ENCODE measurements at places on chromosomes 6 and 20.
A peak's percentile ranks its signal among the peaks of the same experiment; 100 is the strongest.

DNA sequence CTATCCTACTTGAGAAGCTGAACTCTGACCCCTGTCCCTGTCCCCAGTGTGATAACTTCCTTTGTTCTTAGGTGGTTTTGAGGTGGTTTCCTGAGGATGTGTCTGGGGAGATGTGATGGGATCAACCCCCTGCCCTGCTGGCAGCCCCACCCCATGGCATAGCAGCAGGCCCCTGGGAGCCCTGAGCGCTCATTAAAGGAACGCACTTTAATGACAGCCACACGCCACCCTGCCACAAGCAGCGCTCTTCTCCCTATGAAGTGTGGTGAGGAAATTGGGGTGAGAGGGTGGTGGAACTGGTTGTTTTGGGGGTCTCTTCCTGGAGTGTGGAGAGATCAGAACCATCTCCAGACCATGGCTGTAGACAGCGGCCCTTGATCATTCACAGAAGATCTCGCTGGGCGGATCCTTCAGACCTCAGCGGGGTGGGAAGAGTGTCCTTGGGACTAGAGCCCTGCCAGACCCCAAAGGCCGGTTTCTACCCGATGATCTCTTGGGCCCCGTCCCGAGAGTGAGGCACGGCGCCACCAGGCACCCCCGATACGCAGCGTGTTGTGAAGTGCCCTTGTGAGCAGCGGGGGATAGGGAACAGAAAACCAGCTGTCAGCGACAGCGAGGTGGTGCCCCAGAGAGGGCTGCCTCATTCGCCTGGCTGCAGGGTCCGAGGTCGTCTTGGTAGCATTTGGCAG lies 45.4 kb downstream of the SYNJ2 start:
- DNase-seq = no peak

- DNase-seq = no peak
These were observed 48.3 kb upstream of the EEF1A1 start for GRCh38 chr6:73569121-73569520.

DNA sequence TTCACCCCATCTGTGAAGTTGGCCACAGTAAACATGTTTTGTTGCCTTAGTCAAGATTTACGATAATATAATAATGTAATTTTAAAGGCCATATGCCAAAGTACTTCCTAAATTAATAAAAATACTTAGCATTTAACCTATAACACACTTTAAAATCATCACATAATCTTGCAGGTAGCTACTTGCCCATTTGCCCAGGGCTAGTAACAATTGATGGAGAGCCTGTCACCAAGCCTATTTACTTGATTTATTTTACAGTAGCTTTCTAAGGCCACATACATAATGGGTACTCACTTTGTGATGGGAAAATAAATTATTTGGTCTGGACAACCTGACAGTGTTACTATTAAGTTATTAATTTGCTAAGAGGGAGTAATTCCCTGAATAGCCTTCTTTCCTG lies 14.5 kb downstream of the BTBD9 start:
- no peak for DNase-seq

DNA sequence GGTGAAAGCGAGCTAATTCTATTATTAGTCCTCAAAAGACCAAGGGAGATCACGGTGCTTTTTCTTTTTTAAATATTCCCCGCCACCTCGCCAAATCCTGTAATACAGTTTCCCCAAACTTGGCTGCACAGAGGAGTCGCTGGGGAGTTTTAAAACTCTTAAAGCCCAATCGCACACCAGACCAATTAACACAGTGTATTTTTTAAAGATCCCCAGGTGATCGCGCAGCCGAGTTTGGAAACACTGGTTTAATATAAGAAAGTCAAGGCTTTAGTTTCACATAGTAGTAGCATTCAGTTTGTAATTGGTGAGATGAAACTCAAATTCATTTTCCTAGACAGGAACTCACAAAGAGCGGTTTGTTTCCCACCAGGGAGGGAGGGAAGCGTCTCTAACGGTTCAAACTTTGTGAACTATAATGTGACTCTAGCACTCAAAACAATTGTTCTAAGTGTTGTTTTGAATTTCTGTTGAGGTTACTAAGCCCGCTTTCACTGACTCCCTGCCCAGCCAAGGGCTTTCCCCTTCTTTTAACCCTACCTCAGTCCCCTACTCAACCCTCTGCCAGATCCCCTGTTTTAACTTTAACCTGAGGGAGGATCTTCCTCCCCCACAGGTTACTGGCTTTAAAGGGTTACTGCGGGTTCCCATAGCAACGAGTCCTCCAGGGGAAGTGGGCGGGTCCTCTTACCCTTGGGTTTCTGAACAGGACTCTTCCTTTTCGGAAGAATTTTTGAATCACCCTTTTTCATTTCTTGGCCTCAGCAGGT lies 25.7 kb upstream of the BTBD3 start:
- DNase-seq = peak; percentile 79

- no peak for DNase-seq
These were observed 18.9 kb downstream of the GSTA4 start for GRCh38 chr6:52976149-52976548.

DNA sequence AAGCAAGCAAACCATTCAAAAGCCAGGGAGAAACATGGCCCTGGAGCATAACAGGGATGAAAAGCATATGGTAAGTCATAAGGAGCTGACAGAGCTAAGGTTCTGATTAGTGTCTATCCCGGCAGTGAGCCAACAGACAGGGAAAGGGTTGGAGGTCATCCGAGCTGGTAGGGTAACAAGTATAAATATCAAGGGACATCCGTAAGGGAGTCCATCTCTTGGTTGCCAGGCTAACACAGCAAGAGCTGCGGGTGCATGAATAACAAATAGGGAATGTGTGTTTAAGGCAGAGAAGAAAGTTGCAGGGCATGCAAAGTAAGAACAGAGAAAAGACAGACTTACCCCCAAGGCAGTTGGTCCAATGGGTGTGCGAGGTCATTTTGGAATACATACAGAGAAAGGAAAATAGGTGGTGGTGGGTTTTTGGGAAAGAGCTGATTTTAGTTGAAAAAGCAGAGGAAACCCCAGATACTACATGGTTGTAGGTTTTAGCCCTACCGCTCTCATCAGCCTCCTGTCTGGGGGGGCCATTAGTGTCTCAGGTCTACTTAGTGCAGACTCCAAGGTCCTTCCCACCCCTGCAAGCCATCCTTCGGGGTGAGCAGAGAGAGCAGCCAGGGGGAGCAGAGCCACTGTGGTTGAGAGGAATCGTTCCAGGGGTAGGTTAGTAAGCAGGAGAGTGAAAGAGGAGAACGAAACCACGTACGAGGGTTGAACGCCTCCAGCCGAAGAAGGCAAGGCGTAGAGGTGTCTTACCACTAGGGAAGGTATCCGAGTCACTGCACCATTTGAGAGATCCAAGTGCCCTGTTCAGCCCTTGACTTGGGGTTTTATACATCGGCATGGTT lies at the start of gene ERVFRD-1:
TSS of gene ERVFRD-1 (minus strand) at position 805 of the 848 bp plus-strand sequence. CDS start 6,415 bp downstream, outside the sequence.
- no peak for DNase-seq

DNA sequence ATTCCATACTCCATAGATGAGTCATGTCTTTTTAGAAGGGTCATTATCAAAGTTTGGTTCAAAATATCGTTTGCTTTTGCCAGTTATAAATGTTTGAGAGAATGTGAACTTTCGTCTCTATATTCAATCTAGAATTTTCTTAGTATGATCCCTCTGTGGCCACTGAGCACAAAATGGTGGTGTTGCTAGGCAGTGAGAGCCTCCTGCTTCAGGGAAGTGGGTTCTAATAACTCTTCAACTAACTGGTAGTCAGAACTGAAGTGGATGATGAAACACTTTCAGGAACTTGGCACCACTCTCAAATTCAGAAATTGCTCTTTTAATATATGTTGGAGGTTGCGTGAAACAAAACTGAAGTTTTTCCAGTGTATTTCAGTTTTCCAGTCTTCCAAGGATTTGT lies 125.0 kb upstream of the DOK5 start:
- peak; percentile 60 for DNase-seq

DNA sequence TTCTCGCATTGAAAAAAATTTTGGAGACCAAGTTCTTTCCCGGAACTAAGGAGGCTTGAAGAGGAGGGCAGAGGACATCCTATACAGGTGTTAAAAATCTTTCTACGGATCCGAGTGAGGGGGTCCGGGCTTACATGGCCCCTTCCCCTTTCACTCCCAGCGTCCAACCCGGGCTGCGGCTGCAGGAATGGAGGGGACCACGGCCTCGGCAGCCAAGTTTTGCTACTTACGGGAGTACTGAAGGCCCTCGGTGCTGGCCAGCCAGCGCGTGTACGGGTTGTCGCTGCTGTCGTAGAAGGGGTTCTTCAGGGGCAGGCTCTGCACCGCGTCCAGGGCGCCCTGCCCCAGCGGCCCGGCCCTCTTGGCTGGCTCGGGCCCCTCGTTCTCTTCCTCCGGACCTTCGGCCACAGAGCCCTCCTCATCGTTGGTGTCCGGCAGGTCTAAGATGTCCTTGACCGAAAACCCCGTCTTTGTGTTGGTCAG lies 642 bp downstream of the NKX2-2 start:
- no peak for DNase-seq

- peak; percentile 55 for DNase-seq
These were observed 3.5 kb upstream of the EFHC1 start for GRCh38 chr6:52416629-52417151.

DNA sequence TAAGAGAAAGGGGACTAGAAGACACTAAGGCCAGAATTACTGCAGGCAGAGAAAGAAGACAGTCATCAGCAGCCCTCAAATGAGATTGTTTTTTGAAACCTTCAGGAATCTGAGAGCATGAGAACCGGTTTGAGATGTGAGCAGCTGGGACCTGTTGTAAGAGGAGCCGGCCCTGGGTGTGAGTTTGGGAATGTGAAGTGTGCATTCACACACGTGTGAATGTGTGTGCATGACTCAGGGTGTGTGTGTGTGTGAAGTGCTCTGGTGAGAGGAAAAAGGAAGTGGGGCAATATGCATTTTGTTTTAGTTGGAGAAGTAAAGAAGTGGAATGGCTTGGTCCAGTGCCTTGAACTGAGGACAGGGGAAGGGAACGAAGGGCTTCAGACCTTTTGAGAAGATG lies 4.3 kb downstream of the SCUBE3 start:
- peak; percentile 49 for DNase-seq

DNA sequence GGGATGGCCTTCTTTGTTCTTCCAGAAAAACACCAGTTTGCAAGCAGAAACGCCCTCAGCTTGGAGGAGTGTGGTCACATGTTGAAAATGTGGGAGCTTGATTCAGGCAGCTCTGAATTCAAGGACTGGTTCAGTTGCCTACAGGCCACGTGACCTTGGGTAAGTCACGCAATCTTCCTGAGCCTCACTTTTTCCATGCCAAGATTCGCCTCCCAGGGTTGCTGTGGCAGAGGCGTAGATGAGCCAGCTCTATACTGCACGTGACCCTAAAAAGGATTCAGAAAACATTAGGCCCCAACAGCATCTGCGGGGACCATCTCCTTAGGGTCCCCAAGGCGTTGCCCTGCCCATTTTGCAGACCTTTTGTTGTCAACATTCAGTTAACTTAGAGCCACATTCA lies 112.0 kb upstream of the SNX9 start:
- DNase-seq = no peak

Measured in iris pigment epithelial cell (primary cell).